Skeletal muscle tissue (tissue), 5 donors: ENCODE measurements at places on chromosomes 16 and 17. TPM values are rescaled to one million over a fixed set of nuclear protein-coding genes. Genes with fewer than 3 reads are reported as not detected.

TRIM72 gene
- 45.4 TPM for total RNA-seq

MFSD11 gene
- 76.7 TPM for total RNA-seq

HIGD1B gene
- total RNA-seq, result 8.9 TPM

KRT28 gene
- total RNA-seq, result not detected

RHOT1 gene
- 51.1 TPM for total RNA-seq

TLE7 gene
- not detected for total RNA-seq

KRTAP4-3 gene
- not detected for total RNA-seq

HSD11B2 gene
- total RNA-seq, result 2.6 TPM

GSG1L2 gene
- not detected for total RNA-seq
